MV-4-11 (cell line): ENCODE measurements at places on chromosomes 7 and 10.

DNA sequence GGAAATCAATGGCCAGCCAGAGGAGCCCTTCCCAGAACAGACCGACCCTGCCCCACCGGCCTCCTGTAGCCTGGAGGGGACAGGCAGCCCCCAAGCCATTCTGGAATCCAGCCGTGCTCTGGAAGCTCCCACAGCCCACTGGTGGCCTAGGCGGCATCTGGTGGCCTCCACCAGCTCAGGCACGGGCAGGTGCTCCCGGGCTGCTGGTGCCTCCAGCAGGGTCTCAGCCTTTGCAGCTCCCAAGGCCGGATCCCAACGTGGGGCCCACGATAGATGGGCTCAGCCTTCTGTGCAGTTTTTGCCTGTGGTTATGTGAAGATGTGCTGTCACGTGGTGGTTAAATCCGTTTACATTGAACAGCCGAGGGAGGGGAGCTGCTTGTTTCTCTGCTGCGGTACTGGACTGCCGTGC is 44.4 kb downstream of the JAKMIP3 start:
- DNase-seq: no peak

- DNase-seq: peak; percentile 8
Measured at GRCh38 chr10:101444058-101444898, 90.3 kb downstream of the BTRC start.

DNA sequence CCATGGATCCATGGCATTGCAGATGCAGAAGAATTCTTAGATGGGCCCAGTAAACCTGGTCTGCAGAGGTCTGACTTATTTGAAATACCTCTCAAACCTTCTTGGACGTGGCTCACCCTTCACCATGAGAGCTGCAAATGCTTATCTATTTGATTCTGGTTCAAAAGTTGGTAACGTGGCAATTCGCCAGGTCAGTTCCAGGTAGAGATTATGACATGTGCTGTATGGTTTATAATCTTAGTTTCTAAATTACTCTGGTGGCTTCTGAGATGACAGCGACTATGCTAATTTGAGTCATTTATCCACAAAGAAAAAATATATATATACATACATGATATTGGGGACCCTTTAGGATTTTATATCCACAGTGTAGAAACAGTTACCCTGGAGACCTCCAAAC is 68.8 kb downstream of the NRP1 start:
- no peak for DNase-seq

- no peak for DNase-seq
Measured at GRCh38 chr7:68720697-68721096, 877.6 kb upstream of the AUTS2 start.

- DNase-seq: no peak
Measured at GRCh38 chr10:1595726-1596125, 141.6 kb downstream of the ADARB2 start.

DNA sequence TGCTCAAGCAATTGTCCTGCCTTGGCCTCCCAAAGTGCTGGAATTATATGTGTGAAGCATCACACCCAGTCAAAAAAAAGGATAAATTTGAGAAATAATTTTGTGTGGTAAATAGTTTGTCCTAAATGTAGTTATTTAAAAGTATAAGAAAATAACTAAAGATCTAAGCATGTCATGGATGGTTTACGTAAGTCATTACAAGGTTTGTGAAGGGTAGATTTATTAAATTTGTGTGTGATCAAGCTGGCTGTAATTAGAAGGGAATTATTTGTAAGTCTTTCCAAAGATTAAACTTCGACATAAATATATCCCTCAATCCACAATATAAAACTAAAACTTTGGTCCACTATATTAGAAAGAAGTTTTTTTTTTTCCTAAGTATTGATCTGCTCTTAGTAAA is 28.6 kb downstream of the ORC5 start:
- no peak for DNase-seq

DNA sequence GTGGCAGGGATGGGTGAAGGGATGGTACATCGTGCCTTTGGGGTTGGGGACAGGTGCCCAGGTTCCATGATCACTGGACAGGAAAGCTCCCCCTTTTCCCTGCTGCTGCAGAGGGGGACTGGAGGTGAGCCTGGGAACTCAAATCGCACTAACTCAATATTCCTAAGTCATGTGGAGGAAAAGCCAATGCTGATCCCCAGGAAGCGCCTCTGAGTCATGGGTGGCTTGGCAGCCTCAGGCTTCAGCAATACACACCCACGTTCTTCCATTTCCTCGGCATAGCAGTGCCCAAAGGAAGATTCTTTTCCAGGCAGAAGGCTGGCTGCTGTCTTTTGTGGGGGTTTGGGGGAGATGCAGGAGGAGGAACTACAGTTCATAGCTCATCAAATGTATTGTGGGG is 165.8 kb downstream of the CCDC3 start:
- no peak for DNase-seq

DNA sequence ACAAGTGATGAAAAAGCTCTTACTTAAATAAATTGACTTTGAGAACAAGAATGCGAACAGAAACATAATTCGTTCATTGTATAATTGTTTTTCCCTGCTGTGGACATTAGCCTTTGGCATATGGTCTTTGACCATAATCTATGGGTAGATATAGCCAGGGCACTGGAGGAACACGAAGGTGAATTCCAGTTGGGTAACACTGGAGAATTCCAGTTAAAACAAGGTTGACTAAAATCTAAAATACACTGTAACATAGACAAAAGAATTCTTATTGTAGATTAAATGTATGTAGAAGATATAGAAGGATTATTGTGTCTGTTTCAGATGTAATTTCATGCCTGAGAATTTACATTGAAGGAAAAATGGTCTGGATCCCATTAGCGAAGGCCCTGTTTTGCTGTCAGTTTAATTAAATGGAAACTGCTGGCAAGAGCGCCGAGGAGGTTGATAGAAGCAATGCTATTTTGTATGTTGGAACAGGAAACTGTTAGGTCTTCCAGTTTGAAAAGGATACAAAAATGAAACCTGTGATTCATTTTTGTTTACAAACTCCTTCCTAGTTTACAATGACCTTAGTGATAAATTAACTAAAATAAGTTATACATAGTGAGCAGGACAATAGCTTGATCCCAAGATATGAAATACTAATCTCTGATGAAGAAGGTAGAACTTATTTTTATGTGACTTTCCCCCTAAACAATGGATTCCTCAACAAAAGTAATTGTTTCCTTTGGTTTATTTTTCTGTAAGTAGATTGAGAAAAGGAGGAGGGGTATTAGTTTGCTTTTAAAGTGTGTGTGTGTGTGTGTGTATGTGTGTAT is 68.9 kb downstream of the ARID5B start:
- DNase-seq: no peak

GRCh38 chr10:63977329-63977923 is 456.2 kb downstream of the REEP3 start:
- peak; percentile 69 for DNase-seq

DNA sequence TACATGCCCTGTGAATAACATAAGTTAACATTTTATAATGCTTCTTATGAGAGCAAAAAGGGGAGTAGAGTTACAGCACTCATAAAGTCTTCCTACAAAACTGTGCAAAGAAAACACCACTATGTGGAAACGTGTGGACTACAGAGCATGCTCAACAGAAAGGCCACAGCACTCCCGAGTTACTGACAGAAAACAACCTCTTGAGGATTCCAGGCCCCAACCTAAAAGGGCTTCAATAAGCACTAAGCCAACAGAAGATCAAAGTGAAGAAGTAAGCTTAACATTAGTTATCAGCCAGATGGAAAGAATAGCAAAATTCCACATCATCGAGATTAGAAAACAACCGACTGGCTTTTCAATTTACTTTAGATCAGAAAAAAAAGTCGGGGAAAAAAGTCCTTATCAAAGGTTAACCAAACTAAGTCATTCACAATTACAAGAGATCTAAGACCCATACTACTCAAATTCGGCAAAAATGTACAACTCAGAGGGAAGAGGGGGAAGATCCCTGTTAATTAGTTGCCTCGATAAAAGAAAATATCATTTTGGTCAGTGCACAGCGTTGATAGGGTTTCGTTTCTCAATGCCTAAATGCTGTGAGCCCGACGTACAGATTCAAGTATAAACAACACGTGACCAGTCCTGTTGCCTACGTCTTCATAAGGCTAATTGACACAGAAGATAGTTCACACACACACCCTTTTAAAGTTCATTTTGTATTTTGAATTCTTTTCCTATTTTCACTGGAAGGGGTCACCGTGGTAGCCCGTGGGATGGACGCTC is 1.4 kb downstream of the KBTBD2 start:
- DNase-seq: peak; percentile 63

- peak; percentile 44 for DNase-seq
Measured at GRCh38 chr7:110442381-110442837, 648.5 kb upstream of the LRRN3 start.

GRCh38 chr7:12703881-12704280 is 16.4 kb downstream of the ARL4A start:
- DNase-seq: no peak

- peak; percentile 76 for DNase-seq
Measured at GRCh38 chr7:68706291-68706690, 892.0 kb upstream of the AUTS2 start.

DNA sequence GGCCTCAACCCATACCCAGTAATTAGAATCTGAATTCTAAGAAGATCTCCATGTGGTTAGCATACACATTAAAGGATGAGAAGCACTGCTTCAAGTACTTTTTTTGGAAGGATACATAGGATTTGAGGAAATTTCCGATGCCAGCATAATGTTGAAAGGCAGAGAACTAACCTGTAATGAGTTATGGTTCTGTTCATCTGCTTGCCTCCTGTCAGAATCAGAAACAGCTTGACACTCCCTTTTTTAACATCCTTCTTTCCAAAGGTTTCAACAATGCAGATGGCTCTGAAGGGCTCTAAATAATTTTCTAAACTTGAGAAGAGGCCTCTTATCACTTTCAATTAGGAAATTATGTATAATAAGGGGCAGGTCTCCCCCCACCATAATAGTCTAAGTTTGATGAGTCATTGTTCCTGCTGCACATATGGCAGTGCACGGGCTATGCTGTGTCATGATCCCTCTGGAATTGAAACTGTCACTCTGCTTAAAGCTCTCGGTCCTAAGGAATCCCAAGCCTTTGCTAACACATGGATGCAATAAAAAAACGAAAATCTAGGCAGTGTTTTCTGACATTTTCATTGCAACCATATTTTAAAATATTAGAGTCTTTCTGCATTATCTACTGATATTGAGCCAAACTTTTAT is 291.2 kb upstream of the FZD1 start:
- no peak for DNase-seq

DNA sequence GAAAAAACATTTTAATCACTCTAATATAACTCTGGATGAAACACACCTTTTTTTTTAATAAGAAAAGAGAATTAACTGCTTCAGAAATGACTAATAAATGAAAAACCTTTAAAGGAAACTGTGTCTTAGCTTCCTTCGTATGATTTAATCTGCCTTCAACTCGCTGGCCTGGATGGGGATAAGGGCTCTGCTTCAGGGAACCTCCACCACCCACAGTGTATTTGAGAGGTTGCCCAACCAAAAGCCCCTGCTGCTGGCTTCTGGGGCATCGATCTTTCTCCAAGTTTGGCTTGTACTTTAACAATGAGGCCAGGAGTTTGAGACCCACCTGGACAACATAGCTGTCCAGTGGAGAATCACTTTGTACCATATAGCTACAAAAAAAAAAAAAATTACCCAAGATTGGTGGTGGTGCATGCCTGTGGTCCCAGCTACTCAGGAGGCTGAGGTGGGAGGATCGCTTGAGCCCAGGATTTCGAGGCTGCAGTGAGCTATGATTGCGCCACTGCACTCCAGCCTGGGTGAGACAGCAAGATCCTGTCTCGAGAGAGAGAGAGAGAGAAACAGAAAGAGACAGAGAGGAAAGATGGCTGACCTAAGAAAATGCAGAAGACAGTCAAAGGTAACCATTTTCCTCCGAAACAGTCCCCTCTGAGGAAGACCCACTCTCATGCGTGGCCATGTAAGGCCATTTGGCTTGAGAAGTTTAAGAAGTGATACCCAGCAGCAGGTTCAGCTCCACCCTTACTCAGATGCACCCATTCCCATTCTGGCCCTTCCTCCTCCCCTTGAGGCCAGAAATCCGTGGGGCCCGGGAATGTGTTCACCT is 13.6 kb upstream of the LIMK1 start:
- peak; percentile 22 for DNase-seq

GRCh38 chr7:144866189-144866588 is 30.3 kb upstream of the TPK1 start:
- DNase-seq: no peak

DNA sequence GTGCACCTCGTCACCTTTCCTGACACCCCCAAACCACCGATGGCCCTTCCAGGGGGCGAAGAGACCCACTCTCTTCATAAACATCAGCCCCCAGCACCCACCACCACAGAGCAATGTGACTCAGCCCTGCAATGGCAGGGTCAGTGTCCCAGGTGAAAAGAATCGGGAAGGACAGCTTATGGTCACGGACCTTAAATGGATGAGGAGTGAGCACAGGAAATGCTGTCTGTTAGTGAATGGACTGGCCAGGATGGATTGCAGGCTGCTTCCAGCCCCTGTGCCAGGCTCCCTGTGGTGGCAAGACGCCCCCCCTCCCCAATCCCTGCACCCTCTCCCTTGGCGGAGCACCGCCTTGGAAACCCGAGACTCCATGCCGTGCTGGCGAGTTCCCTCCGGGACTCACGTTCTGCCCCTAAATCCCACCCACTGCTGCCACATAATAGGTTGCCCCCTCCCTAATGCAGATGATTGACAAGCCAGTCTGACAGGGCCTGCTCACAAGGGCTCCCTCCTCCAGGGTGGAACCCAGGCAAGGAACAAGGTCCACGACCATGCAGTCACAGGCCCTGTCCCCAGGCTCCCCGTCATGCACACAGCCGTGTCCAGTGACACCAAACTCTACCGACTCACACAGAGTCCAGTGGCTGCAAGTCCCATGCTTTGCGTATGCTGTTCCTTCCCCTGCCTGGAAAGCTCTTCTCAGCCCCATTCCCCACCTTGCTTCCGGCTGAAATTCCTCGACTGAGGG is 7.3 kb downstream of the ASB13 start:
- no peak for DNase-seq

DNA sequence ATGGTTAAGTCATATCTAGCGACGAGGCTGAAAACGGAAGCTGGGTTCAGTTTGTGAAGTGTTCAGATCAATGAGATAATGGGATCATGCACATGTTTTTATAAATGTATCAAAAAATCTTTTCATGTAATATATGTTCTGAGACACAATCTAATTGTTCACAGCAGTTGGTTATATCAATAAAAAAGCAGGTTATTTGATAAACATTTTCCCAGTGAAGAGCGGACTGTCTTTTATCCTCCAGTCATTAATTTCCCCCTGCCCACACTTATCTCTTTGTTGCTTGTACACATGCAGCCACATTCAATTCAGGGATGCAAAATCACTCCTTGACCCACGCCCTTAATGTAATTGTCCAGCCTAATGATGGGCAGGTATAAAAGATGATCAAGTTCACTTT is 563.1 kb downstream of the INHBA start:
- no peak for DNase-seq

- DNase-seq: peak; percentile 47
Measured at GRCh38 chr10:119370111-119370741, 162.9 kb downstream of the GRK5 start.

DNA sequence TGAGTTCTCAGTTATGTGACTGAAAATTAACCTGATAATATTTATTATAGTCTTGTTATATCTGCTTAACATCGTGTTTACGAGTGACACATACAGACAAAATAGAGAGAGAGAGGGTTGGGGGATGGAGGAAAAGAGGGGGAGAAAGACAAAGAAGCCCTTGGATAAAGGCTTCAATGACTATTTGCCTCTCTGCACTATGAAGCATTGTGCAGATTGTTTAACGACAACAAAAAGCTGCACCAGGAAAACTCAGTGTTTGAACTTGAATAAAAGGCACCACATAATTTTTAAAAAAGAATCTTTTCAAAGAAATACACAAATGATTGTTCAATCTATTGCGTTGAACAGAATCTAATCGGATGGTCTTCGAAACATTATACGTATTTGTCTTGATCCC is 27.8 kb downstream of the MAGI2 start:
- no peak for DNase-seq
